ENCODE measurements at places on chromosomes 4 and X. TPM values are rescaled to one million over a fixed set of nuclear protein-coding genes. Genes with fewer than 3 reads are reported as not detected.

DNA sequence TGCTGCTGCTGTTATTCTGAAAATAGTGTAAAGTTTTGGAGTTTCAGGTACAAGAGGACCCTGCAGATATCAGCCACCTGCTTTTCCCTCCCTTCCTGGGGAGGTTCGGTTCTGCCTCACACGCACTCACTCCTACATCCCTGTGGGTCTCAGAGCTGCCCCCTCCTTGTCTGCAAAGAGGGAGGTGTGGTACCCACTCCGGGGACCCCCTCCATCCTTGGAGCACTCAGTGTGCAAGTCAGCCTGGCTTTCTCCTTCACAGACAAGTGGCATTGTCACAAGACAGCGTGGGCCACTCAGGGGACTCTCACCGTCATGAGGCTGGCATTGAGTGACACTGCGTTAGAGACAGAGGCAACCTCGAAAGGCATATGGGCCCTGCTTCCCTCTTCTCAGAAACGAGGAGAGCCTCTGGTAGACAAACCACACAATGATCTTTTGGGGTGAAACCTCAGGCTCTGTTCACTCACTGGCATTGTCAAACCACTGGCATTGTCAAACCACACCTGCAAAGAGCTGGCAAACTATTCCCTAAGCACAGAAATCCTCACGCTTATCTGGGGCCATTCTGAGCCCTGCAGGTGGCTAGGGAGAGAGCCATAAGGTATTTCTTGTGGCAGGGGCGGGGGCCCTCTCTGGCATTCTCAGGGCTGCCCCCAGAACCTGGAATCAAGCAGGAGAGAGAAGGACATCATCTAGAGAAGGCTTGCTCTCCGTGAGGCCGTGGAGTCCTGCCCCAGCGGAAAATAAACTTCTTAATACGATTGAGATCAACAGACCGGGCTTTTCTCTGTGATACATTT lies 285.0 kb downstream of the SHOX start:
- no peak for DNase-seq

DNA sequence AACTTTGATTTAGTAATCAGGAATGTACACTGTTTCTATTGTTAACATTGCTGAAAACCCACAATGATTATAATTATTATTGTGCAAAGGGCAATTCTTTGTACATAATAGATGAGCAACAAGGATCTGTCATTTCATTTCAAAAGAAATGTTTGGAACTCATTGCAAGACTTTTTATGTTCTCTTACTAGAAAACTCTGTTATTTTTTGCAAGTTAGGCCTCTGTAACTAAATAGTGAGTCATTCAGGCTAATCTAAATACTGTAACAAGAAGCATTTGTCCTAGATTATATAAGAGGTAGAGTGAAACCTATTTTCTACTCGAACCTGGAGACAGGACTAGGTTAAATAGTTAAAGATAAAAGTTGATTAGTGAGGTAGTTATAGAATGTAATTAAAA lies 93.2 kb upstream of the FAM47B start:
- DNase-seq, result no peak

- DNase-seq, result no peak
Measured at GRCh38 chr4:181278941-181279340, 964.3 kb upstream of the TENM3 start.

DNA sequence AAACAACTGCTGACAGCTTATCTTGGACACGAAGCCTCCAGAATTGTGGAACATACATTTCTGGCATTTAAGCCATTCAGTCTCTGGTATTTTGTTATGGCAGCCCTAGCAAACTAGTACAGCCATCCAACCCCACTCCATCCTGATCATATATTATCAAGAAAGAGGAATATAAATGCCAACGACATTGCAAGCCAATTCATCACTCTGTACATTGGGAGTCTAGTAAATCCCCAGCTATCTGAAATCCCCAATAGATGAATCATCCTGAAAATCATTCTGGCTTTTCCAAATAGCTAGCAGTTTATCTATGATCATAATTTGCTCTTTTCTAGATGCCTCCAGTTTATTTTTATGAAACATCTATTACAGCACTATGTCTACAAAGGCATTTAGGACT lies 41.1 kb downstream of the FRMD7 start:
- no peak for DNase-seq

DNA sequence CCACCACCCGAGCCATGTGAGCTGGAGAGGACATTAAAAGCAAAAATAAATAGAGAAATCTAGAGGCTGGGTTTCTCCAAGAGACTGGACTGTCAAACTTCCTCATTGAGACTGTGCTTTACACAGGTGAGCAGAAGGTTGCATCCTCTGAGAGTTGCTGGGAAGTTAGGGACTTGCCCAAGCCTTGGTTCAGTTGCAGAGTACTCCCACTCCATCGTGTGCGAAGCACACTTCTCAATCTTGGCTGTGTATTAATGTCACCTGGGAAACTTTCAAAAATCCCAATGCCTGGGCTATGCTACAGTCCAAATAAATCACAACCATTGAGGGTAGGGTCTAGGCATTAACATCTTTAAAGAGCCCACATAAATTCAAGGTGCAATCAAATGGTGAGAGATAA lies 89.2 kb downstream of the ZNF330 start:
- DNase-seq, result no peak

DNA sequence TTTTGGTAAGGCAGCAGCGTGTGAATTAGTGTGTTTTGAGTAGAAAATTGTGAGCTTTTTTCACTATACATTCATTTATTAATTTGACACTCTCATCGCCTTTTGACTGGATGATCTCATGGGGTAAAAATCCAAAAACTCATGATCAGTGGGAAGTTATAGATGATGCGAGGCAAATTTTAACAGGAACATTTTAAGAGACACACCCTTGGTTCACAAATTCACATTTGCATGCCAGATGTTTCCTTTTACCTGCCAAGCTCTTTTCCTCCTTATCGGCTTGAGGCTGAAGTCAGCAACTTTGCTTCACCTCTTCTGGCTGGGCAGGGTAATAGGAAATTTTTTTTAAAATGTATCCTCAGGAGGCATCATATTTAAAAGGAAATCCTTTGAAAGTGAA lies 318.0 kb upstream of the HS3ST1 start:
- DNase-seq, result no peak

DNA sequence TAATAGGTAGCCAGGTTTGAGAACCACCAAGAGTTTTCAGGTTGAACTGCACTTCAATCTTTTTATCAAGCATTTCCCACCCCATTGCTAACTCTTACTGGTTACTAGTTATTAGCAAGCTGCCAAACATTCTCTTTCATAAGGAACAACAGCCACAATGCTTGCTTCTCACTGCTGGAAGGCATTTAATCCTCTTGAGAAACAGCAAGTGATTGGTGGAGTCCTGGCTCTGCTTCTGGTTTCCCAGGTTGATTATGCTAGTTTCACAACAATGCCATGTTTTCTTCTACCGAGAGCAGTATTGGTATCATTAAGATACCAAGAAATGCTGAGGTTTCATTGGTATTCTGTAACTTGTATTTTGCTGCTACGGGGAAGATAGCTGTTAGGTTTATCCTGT lies 32.2 kb upstream of the TXLNG start:
- no peak for DNase-seq

DNA sequence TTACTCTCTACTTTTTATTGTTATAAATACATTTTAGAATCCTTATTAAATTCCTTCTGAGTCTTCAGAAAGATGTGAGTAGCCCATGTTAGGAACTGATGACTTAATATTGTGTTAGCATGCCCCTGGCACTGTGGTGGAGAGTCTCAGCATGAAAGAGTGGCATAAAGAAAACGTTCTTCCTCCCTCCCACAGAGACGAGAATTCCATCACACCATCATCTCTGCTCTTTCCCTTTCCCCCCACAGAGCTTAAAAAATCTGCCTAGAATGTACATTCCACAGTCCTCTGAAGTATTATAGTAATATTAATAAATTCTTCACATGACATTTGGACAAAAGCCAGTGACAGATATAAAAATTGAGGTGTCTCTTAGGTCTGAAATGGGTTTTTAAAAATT lies 117.8 kb upstream of the DKK2 start:
- DNase-seq, result no peak

DNA sequence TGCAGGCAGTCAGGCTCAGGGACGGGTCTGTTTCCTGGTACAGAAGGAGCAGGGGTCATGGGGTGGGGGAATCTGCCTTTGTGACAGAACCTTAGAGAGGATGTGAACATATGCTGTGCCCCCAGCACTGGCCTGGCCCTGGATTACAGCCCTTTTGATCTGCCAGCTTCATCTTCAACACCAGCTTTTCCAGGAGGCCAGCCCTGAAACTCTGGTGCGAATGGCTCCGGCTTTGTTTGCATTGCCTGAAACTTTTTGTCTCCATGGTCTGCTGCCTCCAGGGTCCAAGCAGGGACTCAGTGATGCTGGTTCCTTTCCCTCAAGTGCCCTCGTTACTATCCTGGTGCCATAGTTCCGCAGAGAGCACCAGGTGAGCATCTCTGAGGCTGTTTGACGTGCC lies 2.1 kb downstream of the CNGA2 start:
- no peak for DNase-seq

DNA sequence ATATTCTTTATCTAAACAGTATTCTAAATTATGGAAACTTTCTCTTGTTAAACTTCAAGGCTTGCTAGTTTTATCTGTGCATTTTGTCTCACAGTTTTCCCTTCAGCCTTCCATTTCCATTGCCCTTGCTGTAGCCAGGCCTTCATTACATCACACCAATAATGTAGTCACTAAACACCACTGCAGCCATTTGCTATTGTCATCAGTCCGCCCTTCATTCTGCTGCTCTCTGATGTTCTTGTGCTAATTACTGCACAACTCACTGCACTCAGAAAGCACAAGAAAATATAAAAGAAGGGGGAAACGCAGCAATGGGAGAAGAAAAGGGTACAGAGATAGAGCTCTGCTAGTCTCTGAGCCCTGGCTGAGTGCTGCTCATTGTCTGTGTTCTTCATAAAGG lies 239.6 kb upstream of the FSTL5 start:
- DNase-seq, result no peak

SPANXC gene
- polyA plus RNA-seq, result not detected

TKTL1 gene
- 0.19 TPM for polyA plus RNA-seq

PCSK1N gene
- 6.9 TPM for polyA plus RNA-seq

ADH7 gene
- not detected for polyA plus RNA-seq
